ENCODE measurements at places on chromosomes 11 and 22.
A peak's percentile ranks its signal among the peaks of the same experiment; 100 is the strongest.

DNA sequence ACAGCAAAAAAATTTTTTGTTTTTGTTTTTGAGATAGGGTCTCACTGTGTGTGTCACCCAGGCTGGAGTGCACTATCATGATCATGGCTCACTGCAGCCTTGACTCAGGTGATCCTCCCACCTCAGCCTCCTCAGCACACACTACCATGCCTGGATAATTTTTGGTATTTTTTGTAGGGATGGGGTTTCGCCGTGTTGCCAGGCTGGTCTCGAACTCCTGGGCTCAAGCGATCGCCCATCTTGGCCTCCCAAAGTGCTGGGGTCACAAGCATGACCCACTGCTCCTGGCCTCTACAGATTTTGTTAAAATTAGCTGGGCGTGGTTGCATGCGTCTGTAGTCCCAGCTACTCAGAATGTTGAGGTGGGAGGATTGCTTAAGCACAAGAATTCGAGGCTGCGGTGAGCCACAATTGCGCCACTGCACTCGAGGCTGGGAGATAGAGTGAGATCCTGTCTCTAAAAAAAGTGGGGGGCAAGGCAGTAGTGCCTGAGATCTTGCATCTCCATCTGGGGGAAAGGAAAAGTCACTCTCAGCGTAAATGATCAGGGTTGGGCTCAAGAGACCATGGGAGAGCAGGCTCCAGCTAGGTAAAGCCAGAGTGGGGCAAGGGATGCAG, 10.6 kb upstream of the DGKZ start:
- no peak for DNase-seq

GRCh38 chr11:47464483-47464882, 15.5 kb upstream of the RAPSN start:
- DNase-seq = no peak

GRCh38 chr11:9016916-9017642, 13.3 kb upstream of the NRIP3 start:
- no peak for DNase-seq

GRCh38 chr22:23196165-23196564, 15.9 kb downstream of the BCR start:
- no peak for DNase-seq

GRCh38 chr11:6932145-6932544, 5.9 kb downstream of the ZNF215 start:
- no peak for DNase-seq

- DNase-seq = peak; percentile 37
Measured at GRCh38 chr11:65426839-65427690, 4.5 kb downstream of the NEAT1 start.

DNA sequence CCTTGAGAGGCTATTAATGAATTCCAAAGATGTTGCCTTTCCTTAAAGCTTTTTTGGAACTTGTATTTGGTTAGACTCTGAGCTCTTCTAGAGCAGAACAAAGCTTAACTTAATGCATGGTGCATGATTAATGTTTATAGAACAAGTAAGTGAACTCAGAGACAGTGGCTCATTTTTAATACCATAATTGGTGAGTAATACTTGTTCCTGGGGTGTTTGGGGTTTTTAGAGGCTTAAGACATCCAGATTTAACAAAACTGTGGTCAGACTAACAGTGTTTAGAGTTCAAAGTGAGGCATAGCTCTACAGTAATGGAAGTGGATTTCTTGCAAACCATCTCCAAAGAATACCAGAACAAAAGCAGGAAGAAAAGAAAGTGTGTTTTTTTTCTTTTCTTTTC, 73.7 kb upstream of the CTSC start:
- DNase-seq = no peak

- DNase-seq = no peak
Measured at GRCh38 chr11:57568330-57568766, 876 bp upstream of the UBE2L6 start.

DNA sequence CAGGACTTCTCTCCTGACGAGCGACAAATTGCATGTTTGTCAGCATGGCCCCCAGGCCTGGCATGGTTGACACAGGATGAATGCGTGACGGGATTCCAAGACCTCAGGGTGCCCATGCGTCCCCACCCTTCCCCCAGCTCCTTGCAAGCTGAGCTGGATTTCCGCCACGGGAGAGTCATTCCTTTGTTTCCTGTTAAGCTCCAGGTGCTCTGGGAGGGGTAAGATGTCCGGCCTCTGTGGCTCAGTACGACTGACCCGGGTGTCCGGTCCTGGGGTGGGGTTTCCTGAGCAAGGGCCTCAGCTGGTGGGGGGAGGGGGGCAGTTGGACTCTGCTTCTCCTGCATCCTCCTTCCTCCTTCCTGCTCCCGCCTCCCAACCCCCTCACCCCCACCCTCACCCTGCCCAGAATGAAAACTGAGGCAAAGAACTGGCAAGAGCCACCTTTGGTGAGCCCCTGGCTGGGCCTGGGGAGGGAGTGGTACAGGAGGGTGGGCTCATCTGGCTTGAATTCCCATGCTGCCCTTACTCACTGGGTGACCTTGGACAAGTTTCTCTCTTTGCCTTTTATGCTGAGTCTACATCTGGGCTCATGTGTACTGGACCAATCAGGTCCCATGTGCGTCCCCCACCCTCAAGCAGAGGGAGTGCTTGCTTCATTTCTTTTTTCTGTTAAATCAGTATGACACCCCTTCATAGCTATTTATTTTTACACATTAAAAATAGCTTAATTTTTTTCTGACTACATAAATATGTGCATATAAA, 2.5 kb downstream of the CDC42EP2 start:
- no peak for DNase-seq

DNA sequence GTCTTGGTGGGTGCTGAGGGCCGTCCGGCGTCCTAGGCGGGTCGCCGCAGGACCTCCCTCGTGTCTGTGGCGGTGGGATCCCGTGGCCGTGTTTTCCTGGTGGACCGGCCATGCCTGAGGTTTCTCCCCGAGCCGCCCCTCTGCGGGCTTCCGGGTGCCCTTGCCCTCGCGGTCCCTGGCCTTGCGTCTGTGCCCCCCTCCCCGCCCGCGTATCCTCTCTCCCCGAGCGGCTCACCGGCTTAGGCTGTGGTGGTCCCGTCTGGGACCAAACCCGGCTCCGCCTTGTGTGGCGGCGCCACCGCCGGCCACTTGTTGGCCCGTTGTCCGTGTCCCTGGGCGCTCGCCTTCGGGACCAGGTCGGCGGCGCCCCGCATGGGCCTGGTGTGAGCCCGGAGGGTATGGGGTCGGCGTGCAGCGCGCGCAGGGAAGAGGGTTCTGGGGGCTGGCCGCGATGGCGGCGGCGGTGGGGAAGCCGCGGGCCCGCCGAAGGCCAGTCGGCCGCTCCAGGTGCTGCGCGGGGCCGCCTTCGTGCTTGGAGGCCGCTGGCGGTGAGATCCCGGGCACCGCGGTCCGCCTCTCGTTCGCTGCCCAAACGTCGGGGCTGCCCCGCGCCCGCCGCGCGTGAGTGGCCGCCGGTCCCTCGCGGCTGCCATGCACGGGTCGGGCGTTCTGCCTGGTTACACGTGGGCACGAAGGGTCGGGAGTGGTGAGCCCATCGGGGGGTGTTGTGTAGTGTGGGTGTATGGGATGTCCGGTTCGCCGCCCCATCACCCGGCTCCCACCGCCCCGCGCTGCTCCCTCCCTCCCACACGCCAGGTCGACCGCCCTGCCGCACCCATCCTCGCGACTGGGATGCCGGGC, 3899.1 kb upstream of the OR11H1 start:
- DNase-seq = no peak

- DNase-seq = no peak
Measured at GRCh38 chr11:41799754-41800153, 340.3 kb upstream of the LRRC4C start.

DNA sequence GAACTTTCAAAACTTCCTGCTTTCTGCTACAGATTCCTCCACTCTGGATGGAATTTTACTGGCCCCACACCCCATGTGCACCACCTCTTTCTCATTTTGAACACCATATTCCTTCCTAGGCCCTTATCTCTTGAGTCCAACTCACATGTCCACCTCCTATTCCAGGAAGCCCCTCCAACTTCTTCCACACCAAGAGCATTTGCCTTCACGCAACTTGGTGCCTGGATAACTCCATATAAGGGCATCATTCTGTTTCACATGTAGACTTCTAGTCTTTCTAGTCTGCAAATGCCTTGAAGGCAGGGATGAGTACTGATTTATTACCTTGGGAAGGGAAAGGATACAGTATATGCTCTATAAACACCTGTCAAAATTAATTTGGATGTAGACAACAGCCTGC, 17.5 kb downstream of the GAB2 start:
- no peak for DNase-seq

DNA sequence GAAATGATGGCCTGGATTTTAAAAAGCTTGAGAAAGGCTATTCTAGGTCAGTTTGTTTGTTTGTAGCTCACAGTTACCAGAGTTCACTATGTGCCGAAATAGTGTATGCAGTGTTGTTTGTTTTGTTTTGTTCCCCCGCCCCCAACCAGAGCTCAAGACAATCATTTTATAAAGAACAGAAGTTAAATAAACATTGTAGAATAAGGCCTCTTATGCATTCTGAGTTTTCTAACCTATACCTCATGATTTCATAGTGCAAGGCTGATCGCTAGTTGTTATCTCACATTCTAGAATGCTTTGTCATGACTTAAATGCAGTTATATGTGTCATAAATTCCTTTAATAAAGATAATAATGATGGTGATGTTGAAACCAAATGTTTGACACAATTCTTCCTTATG, 7.8 kb downstream of the KCNA4 start:
- DNase-seq = no peak

GRCh38 chr22:47195484-47196165, 433.2 kb downstream of the TBC1D22A start:
- no peak for DNase-seq

GRCh38 chr11:130832566-130833425, 83.5 kb downstream of the SNX19 start:
- no peak for DNase-seq

GRCh38 chr11:17762309-17762974, 27.9 kb downstream of the KCNC1 start:
- no peak for DNase-seq

DNA sequence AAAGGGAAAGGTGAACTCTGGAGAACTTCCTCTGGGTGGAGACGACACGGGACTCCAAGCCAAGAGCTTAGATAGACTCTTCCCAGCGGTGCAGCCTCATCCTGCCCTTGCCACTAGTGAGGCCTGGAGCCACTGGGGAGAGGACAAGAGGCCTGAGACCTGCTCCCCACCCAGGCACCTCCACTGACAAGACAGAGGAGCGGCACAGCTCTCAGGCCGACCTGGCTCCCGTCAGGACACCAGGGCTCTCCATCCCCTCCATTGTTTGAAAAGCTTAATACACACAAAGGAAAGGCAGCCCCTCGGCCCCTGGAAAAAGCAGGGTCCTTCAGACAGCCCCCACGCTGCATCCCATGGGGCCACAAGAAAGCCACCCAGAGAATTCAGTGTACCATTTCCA, 29.6 kb downstream of the POLDIP3 start:
- DNase-seq = no peak

GRCh38 chr22:49869845-49870712, 16.4 kb downstream of the ZBED4 start:
- peak; percentile 27 for DNase-seq

GRCh38 chr11:27228906-27229290, 134.1 kb downstream of the CCDC34 start:
- DNase-seq = no peak

DNA sequence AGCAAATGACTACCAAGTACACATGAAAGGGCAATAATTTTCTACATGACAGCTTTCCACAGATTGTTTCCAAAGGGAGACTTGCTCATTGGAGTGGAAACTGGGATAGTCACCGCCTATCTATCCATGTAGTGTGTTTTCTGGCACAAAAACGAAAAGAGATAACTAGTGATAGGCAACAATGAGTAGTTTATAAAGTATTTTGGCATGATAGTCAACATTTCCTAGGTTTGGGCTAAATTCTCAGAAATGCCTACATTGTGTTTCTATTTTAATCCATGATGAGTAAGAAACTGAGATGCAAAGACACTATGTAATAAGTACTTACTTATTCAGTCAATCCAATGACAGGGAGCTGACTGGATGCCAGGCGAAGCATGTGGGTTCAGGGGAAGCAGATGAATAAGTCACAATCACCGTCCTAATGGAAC, 1129.1 kb downstream of the DLG2 start:
- DNase-seq = no peak

- peak; percentile 17 for DNase-seq
Measured at GRCh38 chr11:75474878-75475766, 42.1 kb upstream of the KLHL35 start.

- DNase-seq = no peak
Measured at GRCh38 chr11:111944651-111945051, 7.5 kb downstream of the DIXDC1 start.

DNA sequence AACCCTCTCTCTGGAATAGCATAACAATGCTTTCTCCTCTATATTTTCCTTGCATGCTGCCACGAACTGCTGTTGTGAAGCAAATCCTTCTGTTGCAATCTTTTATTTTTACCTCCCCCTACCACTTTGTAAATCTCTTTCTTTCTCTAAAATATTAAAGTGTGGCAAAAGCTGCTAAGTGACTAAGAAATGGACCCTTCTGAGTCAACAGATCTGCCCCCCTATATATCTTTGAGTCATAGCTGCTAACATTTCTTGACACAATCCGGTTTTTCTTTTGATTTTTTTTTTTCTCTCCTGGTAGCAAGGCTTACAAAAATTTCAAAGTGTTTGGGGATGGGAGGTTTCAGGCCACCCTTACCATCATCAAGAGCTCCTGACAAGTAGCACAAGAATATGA, 39.0 kb upstream of the KIRREL3 start:
- no peak for DNase-seq

DNA sequence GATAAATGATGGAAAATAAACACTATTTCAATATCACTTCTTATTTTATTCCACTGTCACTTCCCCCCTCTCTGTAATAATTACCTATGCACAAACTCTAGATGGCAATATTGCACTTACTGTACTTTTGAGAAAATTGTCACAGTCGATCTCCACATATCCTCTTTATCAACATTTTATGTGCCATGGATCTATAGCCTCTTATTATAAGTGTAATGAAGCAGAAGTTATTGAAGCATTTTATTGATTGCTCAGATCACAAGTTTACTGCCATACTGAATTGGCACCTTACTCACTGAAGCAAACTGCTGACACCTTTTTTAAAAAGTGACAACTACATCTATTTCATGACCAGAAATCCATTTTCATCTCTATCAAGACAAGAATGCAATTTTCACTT, 133.4 kb downstream of the DCDC1 start:
- no peak for DNase-seq

DNA sequence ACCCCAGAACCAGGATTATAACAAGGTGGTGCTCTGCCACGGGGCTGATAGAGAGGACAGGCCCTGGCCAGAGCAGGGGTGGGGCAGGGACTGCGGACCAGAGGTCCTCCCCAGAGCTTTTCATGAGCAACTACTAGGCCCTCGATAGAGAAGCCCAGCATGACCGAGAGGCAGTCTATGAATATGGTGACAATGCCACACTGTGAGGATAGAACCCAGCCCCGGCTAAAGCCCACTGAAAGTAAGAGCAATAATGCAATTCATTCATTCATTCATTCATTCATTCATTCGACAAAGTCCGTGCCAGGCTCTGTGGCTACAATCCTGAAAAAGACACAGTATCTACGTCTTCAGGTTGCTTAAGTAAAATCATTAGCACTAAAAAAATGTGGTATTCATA, 35.6 kb upstream of the CD5 start:
- no peak for DNase-seq

GRCh38 chr22:42412744-42413333, 19.4 kb downstream of the NFAM1 start:
- DNase-seq = no peak
